Ovary (tissue), 10 donors: ENCODE measurements at places on chromosomes 7 and 10.

DNA sequence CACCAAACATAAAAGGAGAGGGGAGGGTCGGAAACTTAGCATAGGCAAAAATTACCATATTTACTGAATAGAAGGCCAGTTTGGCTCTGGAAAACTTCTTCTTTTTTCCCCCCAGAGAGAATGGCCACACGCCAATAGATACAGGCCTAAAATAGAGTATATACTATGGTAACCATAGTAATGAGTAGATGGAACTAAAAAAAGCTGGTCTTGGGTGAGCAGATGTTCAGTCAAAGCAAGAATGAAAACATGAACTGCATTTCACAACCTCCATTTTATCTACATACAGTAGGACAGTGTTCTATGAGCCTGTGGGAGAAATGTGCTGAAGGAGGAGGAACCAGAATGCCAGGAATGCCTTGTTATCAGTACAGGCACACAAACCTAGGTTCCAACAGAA lies 141.7 kb upstream of the SEMA3A start:
- no peak for DNase-seq

DNA sequence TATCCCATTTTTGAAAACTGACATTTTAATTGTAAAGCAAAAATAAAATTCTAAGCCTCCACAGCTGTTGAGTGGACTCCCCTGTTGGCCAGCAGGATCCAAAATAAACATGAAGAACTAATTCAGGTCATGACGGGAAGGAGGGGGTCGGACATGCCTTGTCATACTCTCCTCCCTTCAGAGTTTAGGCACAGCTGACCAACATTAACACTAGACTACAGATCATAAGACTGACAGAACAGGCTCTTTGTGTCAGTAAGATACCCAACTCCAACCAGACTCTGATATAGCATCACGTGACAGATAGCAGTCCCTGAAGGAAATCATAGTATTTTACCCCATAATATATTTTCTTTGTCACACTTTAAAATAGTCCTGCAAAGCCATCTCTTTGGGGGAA lies 20.9 kb upstream of the ZNF12 start:
- no peak for DNase-seq

DNA sequence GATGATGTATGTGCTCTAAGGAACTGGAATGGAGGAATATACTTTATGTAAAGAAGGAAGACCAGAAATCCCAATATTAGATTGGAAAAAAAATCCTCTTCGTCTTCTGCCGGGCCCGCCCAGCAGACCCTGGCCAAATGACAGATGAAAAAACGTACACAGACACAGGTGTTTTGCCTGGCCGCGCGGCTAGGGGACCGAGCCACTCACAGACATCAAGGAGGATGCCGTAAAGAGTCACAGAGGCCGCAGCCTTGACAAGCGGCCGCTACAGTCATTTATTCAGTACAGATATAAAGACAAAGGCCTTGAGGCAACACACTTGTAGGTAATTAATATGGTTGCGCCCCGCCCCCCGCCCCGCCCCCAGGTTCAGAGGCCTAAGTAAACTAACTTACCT lies 594.1 kb downstream of the GRM8 start:
- no peak for DNase-seq

- no peak for DNase-seq
Measured at GRCh38 chr7:156947120-156947843, 2.2 kb upstream of the NOM1 start.

- no peak for DNase-seq
Measured at GRCh38 chr10:98172495-98172894, 38.0 kb downstream of the R3HCC1L start.

DNA sequence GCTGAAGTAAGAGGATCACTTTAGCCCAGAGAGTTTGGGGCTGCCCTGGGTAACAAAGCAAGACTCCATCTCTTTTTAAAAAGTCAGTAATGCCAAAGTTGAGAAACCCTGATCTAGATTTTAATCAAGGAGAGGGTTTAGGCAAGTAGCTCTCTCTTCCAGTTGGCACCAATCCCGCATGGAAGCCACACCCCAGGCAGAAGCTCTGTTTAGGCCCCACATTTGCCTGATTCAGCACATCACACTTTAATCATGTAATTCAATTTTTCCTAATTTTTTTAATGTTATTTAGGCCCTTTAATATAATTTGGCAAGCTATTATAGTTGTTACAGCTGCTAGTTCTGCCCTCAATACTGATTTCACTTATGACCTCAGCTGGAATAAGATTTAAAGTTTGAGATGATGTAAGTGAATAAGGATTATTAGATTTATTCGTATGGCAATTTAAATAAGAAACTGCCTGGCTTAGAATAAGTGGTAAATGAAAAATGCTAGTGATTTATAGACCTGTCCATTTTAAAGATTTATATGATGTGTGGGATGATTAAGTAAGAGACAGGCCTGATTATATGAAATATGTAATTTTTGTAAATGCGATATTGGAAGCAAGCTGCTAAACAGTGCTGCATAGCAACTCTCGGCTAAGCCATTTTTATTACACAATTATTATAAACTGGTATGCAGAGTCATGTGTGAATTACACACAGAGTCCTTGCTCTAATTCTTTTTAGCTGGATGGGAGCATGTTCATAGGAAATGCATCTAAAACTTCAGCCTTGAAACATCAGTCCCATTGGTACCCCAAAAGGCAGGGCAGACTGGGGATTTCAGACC lies 80.2 kb upstream of the NFE2L3 start:
- DNase-seq = no peak

DNA sequence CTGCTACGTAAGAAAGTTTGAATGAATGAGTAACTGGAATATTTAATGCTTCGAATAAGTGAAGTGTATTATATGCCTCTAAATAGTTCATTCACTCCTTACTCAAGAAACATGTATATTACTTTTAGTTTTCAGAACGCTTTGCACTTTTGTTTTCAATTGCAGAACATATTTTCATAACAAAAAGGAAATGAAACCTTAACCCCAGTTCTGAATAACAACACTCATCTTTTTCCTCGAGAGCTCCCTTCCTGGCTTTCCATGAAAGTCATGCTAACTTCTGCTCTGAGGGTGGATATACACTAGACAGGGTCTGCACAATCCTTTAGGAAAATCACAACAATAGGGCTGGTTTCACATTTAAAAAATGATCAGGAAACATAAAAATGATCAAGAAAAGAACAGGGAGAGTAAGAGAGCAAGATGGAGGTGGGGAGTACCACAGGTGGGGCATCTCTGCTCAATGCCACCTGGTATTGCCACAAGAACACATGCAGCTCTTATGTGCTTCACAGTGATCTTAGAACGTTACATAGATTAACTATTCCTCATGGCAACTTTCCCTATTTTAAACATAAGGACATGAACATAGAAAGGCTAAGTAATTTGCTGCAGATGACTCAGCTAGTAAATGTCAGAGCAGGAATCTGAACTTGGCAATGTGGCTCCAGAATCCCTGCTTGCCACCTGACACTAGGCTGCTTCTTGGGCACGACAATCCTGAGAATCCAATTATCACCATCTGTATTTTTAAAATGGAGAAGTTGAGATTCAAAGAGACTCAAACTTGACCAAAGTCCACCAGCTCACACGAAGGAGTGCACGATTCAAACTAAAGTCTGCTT lies 219.5 kb upstream of the AOAH start:
- no peak for DNase-seq

DNA sequence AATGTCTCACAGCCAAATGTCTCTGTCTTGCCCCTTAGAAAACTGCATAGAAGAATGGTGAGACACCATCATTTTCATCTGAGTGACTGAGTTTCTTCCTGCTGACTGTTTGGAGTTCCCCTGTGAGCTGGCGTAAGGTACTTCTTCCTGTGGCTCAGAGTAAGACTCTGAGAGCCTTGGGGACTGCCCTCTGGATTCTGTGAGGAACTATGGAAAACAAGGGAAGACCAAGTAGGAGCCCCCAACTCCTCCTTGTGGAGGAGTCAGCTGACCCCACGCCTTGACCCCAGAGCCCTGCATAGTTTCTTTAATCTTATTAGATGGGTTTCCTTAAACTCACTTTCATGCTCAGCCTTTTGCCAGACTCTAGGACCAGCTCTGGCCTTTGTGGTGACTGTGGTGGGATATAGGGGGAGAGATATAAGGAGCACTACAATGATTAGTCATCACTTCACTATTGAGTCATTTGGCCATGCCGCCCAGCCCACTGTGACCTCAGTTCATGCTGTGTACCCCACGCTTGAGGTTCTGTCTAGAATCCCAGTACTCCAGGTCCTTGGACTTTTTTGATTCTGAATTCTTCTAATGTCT lies 51.8 kb upstream of the FAM133B start:
- no peak for DNase-seq

DNA sequence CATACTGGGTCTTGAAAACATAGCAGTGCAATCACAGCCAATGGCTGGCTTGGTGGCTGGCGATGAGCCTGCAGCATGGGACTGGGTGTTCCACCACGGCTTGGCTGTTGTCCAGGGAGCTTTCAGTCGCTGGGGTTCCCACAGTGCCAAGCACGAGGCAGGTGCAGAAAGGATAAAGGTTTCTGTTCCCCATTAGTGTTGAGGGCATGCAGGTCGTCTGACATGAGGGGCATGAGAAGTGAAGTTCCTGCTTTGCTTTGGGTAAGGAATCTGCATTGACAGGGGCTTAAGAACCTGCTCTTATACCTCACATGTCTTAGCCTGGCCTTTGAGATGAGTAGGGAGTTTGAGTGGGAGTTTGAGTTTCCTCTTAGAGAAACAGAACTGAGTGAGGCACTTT lies 9.0 kb upstream of the CFTR start:
- DNase-seq = no peak

GRCh38 chr7:33744293-33745075 lies 160.9 kb upstream of the BMPER start:
- DNase-seq = no peak

- no peak for DNase-seq
Measured at GRCh38 chr7:55149001-55149400, 130.2 kb downstream of the EGFR start.

GRCh38 chr10:36840788-36841187 lies 284.6 kb upstream of the ANKRD30A start:
- DNase-seq = no peak

DNA sequence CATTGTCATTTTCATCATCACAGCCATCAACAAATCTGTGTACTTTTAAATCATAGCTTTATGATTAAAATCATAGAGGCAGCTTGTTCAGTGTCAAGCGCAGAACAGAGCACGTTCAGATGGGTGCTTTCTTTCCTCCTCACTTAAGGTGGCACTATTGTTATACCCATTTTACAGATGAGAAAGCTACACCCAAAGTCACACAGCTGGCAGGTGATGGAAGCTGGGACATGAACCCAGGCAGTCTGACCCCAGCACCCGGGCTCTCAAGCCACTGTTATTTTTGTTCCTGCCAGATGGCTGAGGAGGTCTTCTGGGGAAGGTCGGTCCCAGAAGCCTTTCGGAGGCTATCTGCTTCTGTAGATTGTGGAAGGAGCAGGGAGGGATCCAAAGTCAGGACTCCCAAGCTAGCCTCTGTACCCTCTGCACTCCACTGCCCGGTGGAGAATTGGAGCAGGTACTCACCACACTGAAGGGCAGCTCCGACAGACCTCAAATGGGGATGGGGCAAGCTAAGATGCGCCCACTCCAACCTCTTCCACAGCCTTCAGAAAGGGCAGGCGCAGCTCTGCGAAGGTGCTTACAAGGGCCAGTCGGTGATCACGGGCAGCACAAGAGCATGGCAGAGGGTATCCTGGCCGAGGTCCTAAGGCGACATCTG lies 610 bp downstream of the AVPI1 start:
- no peak for DNase-seq

GRCh38 chr10:95237376-95238170 lies 43.5 kb downstream of the ACSM6 start:
- DNase-seq = no peak

DNA sequence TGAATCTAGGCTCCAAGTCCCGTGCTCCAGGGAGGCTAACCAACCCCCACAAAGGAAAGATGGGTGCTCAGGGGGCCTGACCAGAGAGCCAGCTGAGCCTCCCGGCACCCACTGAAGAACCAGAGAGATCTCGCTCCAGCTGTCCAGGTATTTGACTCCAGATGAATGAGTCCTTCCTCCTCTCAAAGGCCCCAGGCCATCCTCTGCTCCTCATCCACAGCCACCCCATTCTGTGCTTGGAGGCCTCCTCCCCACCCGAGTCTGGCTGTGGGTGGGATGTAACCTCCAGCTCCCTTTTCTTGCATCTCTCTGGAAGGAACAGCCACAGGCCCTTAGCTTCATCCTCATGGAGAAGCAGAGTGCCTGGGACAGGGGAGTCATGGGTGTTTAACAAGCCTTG lies 44.6 kb downstream of the VSTM4 start:
- DNase-seq = no peak

GRCh38 chr10:3977761-3978160 lies 192.8 kb upstream of the KLF6 start:
- no peak for DNase-seq

DNA sequence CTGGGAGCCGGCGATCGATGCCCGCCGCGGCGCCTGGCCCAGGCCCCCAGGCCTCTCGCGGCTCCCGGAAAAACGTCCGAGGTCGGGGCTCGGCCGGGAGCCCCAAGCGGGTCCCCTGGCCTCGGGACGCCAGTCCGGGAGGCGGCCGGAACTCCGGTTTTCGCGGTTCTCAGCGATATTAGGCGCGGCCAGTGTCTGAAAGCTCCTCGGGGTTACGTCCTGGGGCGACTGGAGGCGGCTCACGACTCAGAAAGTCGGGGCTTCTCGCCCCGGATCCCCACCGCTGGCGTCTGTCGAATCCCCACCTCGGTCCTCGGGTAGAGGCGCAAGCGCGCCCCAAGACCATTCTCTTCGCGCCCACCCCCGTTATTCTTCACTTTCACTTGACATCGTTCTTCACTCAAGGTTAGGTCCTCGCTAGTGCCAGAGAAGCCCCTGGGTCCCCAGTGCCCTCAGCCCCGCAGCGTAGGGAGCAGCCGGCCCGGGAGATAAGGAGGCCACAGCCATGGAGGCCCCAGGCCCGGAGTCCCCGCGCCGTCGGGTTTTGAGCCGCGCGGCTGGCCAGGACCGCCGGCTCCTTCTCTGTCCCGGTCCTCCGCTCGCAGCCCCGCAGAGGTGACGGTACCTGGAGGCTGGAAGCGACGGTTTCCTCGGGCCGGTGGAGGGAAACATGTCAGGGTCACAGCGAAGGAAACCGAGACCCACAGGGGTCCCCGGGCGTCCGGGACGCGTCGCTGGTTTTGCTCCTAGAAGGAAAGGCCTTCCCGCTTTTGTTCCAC lies 35.2 kb upstream of the EBLN1 start:
- peak; percentile 44 for DNase-seq

DNA sequence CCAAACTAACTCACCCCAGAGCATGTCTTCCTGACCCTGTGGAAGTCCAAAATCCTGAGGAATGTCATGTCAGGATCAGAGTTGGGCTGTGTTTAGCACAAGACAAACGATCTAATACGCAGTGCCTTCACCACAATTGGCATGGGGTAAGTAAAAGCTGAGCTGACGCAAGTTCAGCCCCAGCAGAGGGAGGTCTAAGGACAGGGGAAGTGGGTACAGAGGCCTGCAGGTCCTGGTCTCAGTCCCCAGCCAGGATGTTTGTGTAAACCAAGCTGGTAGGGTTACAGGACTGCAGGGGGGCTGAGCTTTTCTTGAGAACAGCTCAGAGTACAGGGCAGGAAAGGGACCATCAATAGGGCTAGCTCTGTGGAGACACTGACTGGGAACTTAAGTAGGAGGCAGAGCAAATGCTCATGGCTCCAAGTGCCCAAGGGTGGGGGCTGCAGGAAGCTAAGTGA lies 5.3 kb upstream of the KCNIP2 start:
- no peak for DNase-seq
